GOT3 (cell line): ENCODE measurements at places on chromosomes 7 and 10.

DNA sequence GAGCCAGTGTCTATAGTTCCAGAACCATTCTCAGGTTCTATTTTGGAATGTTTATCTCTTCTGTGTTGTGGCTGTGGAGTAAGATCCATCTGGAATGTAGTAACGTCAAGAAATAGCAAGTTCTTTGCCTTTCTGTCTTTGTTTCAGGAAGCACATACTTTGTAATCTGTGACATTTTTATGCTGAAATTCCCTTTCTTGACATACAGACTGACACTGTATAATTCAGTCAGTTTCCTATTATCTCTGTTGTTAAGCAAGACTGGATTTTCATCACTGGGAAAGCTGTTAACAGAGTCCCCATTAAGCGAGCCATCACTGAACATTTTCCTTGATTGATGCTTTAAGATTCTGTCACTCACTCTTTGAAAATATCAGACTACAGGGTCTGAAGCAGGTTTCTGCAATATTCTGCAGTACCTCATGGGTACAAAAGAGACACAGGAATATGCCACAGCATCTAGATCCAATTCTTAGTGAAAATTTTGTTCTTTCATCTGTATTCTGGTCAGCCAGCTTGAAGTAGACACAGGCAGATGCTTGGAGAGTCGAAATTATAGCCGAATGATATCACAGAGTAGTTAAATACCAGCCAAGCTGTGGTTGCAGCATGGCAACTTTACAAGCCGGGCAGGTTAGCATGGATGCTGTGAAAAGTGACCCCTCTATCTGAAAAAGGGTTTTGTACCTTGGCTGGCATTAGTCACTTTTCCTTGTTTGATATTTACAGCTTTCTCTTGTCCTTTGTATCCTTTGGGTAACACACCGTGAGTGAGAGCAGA lies 62.6 kb downstream of the CACNB2 start:
- DNase-seq: no peak

DNA sequence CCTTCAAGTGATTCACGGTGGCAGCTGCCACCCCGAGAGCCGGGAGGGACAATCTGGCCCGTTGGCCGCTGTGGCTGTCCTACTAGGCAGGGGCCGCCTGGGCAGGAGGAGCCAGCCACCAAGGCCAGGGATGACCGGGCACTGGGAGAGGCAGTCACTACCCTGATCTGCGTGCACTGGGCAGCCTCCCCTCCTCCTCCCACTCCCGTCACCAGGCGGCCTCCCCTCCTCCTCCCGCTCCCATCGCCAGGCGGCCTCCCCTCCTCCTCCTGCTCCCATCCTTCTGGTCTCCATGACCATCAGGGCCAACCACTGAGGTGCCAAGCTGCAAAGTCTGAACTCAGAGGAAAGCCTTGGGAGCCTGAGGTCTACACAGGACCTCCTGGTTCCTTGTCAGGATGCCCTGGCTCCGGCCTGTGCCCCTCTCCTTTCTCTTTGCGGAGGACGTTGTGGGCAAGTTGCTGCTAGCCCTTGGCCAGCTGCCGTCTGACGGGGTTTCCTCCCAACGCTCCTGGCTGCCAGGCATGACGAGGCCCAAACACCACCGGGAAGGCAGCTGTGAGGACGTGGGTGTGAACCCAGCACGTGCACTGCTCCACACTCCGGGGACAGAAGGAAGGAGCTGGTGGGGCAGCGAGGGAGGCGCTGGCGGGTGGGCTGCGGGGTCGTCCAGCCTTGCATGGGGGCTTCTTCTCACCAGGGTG lies 131.1 kb downstream of the WDR37 start:
- DNase-seq: no peak

DNA sequence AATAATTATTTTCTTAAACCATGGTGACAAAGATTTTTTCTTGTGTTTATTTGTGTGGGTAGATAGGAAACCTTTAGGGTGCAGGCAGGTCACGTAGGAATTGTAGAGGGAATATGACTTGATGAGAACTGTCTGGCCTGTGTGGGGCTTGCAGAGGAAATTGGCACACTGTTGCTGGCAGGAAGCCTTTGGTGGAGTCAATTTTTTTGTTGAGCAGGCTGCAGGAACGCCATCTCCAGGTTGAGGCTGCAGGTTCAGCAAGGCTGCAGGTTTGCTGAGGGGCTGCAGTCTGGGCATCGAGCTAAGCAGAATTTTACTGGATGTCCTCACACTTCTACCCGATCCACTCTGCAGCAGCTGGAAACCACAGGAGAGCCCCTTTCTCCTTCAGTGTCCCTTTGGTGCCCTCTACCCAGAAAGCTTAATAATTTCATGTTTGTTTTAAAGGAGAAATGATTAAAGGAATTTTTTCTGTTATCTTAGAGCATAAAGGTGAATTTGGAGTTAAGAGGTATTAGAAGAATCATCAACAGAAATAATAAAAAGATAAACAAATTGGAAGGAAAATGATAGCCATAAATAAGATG lies 37.0 kb downstream of the TBC1D12 start:
- DNase-seq: no peak

DNA sequence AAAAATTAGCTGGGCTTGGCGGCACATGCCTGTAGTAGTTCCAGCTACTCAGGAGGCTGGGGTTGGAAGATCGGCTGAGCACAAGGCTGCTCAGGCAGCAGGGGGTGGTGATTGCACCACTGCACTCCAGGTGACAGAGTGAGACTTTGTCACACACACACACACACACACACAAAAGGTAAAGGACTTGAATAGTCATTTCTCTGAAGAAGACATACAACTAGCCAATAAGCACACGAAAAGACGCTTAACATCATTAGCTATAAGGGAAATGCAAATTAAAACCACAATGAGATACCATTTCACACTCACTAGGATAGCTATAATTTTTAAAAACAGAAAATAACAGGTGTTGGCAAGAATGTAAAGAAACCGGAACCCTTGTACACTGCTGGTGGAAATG lies 48.6 kb downstream of the HIP1 start:
- DNase-seq: no peak

- DNase-seq: no peak
Observed at GRCh38 chr7:7276161-7276560, 93.8 kb downstream of the C1GALT1 start.

GRCh38 chr7:35468606-35469005 lies 214.7 kb upstream of the TBX20 start:
- no peak for DNase-seq

DNA sequence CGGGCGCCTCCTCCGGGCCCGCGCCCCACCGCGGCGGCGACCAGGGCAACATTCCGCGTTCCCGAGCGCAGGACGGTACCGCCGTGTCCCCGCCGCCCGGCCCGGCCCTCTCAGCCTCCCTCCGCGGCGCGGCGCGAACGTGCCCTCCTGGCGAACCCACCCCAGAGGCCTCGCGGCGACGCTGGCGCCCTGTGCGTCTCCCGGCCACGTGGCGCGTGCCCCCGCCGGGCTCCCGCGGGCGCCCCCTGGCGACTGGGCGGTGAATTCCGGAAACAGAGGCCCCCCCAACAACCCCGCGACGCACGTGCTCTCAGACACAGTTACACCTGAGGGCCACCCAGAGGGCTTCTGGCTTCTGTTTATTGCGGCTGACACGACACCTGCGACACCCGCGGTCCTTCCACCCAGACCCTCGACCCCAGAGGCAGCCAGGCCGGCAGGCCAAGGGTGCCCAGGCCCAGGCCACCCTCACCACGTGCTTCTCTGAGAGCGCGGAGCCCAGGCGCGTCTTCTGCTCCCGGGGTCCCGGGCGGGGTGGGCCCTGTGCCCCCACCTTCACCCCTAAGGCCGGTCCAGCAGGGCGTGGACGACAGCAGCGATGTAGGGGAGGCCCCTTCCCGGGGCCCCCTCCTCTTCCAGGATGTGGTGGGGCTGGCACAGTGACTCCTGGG lies at the start of gene SAP25:
TSS of gene SAP25 (minus strand) at position 210 of the 671 bp plus-strand sequence. CDS start at position 52, 158 bp downstream.
- DNase-seq: no peak

- DNase-seq: no peak
Observed at GRCh38 chr10:109866995-109867635, 56.2 kb downstream of the XPNPEP1 start.

- DNase-seq: no peak
Observed at GRCh38 chr10:60139290-60139689, 232.9 kb upstream of the CCDC6 start.

DNA sequence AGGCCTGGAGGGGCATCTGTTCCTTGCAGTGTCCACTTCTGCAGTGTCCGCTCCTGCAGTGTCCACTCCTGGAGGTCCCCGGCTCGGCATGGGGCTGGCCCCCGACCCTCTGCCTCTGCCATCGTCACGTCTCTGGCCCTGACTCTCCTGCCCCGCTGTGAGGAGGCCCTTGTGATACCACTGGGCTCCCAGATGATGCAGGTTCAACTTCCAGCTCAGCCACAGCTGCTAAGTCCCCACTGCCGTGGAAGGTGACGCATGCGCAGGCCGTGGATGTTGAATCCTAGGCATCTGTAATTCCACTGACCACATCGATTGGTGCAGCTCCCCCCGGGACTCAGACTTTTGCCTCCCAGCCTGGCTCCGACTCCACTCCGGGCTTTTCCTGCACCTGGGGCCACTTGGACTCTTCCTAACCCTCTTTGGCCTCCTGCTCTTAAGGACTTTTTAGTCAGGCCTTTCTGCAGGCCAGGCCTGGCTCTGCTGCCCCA lies 95.1 kb downstream of the GLRX3 start:
- no peak for DNase-seq

- DNase-seq: no peak
Observed at GRCh38 chr10:130737186-130737585, 574.3 kb downstream of the TCERG1L start.

GRCh38 chr7:39709768-39710311 lies 86.5 kb downstream of the RALA start:
- DNase-seq: no peak

DNA sequence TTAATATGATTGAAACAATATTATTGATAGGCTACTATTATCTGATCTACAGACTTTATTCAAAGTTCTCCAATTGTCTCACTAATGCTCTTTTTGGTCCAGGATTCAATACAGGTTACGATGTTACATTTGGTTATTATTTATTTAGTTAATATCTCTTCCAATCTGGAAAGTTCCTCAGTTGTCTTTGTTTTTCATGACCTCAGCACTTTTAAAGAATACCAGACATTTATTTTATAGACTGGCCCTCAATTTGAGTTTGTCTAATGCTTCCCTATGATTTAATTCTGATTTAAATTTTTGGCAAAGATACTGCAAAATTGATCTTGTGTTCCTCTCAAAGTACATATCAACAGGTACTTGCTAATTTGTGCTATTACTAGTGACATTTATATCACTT lies 937.4 kb downstream of the KCNMA1 start:
- DNase-seq: no peak

DNA sequence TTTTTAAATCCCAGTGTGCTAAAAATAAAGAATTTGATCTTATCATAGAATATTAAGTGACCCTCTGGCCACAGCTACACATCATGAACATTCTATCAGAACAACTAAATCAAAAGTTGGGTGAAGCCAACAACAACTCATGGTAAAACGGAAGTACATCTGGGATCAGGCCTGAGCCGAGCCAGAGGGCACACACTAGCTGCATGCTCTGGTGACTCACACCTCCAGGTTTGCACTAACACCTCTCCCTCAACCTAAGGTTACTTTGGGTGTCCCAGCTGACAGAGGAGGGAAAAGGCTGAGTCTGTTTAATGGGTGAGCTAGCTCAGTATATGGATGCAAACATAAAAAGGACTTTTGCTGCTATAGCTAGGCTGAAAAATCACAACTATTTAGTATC lies 281.6 kb downstream of the HGF start:
- no peak for DNase-seq

- DNase-seq: no peak
Observed at GRCh38 chr10:101932183-101932582, 88.6 kb upstream of the KCNIP2 start.

- peak; percentile 85 for DNase-seq
Observed at GRCh38 chr10:96831867-96832720, at the start of gene LCOR. LCOR (plus strand) TSS chr10:96832298; CDS start chr10:96949058, 116,760 bp downstream.

GRCh38 chr7:41134300-41135255 lies 568.3 kb downstream of the INHBA start:
- DNase-seq: no peak

- no peak for DNase-seq
Observed at GRCh38 chr10:126518218-126519080, 130.2 kb upstream of the ADAM12 start.

DNA sequence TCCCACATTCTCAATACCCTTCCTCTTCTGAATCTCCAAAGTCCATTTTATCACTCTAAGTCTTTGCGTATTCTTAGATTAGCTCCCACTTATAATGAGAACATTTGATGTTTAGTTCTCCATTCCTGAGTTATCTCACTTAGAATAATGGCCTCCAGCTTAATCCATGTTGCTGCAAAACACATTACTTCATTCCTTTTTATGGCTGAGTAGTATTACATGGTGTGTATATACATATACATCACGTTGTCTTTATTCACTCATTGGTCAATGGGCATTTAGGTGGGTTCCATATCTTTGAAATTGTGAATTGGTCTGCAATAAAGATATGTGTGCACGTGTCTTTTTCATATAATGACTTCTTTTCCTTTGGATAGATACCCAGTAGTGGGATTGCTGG lies 32.3 kb downstream of the GPR22 start:
- DNase-seq: no peak

DNA sequence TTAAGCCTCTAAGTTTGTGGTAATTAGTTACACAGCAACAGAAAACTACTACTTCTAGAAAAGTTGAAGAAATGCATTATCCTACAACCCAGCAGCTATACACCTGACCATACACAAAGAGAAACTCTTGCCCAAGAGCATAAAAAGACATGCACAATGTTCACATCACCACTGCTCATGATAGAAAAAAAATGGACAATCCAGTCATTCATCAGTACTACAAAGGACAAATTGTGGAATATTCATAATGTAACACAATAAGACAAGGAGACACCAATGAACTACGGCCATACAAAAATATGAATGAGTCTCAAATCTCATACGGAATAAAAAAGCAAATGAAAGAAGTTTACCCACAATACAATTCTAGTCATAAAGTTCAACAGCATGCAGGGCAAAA lies 87.4 kb downstream of the ZFAND4 start:
- DNase-seq: no peak

GRCh38 chr7:44733708-44734481 lies 14.8 kb upstream of the ZMIZ2 start:
- peak; percentile 28 for DNase-seq

DNA sequence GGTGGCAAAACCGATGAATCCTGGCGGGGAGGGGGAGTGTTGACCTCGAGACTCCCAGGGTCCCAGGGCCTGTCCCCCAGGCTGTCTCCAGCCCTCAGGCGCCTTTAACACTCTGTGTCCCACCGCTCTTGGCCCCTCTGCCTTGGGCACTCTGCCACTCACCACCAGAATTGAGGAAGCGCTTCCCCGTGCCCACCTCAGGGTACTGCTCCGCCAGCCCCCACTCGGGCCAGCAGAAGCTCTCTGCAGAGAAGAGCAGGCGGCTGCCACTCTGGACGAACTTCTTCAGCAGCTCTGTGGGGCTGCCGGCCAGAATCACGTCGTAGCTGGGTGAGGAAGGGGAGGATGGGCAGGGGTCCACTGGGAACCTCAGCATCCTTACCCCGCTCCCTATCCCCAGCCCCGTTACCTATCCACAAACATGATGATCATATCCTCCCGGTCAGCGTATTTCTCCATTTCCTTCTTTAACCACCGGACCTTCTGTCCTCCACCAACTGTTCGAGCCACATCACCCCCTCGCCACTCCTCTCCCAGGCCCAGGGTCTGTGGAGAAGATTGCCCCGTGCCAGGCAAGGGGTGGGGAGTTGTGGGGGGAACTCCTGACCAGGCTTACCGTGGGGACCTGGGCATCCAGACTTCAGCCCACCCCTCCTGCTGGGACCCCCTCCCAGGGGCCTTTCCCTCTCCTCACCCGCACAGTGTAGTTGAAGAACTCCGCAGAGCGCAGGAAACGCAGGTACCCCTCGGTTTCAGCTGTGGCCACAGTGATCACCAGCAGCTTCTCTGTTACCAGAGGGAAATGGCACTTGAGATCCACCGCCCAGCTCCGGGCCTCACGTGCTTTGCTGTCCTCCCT lies 1.2 kb downstream of the PLOD3 start:
- no peak for DNase-seq
